Suprapubic skin (tissue), 4 donors: ENCODE measurements at places on chromosomes 1 and 21. TPM values are rescaled to one million over a fixed set of nuclear protein-coding genes. Genes with fewer than 3 reads are reported as not detected.

ANKRD35 gene
- 62.7 TPM for total RNA-seq

UBE2G2 gene
- total RNA-seq, result 80.4 TPM

KRTAP19-3 gene
- not detected for total RNA-seq

DNA sequence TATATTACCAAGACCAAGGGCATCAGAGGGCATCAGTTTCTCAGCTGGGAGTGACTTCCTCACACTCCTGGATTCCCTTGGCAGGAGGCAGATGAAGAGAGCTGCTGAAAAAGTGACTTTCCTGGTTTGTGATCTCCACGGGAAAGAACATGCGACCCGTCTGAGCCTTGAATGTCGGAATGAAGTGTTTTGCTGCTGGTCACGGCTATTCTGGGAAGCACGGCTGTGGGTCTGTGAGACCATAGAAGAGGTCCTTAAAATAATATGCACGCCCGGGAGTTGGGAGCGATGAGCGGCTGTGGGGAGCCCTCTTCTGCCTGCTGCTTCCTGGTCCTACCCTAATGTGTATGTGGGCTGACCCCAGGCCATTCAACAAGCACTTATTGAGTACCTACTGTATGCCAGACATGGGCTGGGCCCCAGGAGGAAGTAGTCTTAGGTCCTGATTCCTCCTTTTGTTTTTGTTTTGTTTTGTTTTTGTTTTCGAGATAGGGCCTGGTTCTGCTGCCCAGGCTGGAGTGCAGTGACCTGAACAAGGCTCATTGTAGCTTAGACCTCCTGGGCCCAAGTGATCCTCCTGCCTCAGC is 13.2 kb upstream of the UMODL1 start:
- peaks cover 50% of the 10 kb centered on the region for H3K4me1 ChIP-seq
- no peak overlapping the region for H3K4me3 ChIP-seq
- H3K36me3 ChIP-seq, result no peaks in the 10 kb centered on the region
- no peaks in the 10 kb centered on the region for H3K27me3 ChIP-seq

DNA sequence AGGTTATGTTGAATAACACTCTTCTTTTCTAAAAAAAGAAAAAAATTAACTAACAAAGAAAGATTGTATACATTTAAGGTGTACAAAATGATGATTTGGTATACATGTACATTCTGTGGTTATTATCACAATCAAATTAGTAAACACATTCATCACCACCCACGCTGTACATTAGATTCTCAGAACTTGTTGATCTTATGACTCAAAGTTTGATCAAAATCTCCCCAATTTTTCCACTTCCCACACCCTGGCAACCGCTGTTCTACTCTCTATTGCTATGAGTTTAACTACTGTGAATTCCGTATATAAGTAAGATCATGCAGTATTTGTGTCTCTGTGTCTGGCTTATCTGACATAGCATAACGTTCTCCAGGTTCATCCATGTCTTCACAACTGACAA is 469.5 kb upstream of the CHRM3 start:
- H3K4me3 ChIP-seq, result no peak overlapping the region
- no peaks in the 10 kb centered on the region for H3K27me3 ChIP-seq
- no peak overlapping the region for H3K27ac ChIP-seq
- no peaks in the 10 kb centered on the region for H3K4me1 ChIP-seq
- DNase-seq, result no peak

DNA sequence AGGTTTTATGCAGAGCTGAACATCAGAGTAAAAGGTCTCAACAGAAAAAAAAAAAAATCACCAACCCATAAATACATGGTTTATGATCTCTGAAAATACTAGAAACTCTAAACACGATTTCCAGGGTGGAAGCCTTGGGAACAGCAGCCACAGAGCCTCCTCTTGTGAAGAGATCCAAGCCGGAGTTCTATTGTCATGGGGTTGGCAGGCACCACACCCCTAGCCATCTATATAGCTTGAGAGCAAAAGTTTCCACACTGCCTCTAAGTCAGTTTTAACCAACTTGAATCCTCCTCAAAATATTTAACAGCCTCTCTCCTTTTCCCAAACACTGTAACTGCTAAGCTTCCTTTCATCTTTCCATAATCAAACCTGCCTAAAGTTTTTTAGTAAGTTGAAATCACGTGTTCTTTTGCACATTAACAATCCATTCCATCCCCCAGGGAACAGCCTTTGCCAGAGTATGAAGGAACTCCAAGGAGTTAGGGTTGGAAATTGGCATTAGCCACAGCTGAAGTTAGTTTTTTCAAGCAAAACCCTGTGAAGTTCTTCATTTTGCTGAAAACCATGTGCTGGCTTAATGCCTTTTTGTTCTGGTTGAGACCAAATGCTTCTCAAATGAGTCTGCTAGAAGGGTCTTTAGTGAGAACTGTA is 13.8 kb upstream of the SEC16B start:
- H3K27me3 ChIP-seq, result no peaks in the 10 kb centered on the region
- peak overlapping the region; percentile 32 for H3K4me3 ChIP-seq
- H3K27ac ChIP-seq, result peak overlapping the region; percentile 24
- DNase-seq, result no peak

DNA sequence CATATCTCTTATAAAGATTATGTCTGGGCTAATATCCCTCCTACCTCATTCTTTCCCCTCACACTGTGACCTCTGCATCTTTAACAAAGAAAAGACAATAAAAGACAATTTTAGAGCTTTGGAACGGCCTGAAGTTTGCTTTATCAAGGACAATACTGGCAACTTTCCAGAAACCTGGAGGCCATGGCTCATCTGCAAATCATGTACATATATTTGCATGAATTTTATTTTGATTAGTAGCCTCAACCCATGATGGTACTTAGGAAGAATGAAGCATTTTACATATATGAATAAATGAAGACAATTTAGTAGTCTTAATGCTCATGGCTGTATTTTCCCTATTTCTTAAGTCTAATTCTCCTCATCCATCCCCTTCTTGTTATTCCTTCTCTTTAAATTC is 612.2 kb upstream of the CXADR start:
- H3K36me3 ChIP-seq, result no peaks in the 10 kb centered on the region
- H3K27me3 ChIP-seq, result no peaks in the 10 kb centered on the region
- H3K4me3 ChIP-seq, result no peak overlapping the region
- H3K27ac ChIP-seq, result no peak overlapping the region
- H3K4me1 ChIP-seq, result no peaks in the 10 kb centered on the region

DNA sequence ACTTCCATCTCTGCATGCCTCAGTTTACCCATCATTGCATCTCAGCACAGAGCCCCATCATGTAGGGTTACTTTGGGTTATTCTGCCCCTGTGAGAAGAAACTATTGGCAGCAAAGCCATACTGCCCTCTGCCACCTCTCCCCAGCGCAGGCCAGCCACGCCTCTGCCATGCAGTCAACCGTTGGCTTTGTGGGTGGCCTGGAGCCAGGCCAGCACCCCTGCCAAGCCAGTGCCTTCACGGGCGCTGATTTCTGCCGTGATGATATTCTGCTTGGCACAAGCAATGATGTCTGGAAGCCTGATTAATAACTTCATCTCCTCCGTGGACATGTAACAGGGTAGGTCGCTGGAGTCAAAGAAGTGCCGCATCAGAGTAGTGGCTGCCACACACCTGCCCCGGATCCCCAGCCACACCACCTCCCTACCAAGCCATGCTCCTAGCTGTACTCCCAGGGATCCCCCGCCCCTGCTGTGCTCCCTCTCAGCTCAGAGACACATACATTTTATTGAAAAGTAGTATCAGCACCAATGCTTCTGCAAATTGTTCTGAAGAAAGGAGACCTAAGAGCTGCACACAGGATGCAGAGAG is 15.0 kb upstream of the CEP85 start:
- no peak overlapping the region for H3K27ac ChIP-seq
- H3K27me3 ChIP-seq, result peaks cover 14% of the 10 kb centered on the region
- peaks cover 5% of the 10 kb centered on the region for H3K4me1 ChIP-seq
- H3K36me3 ChIP-seq, result no peaks in the 10 kb centered on the region
- no peak overlapping the region for H3K4me3 ChIP-seq
- DNase-seq, result no peak

DNA sequence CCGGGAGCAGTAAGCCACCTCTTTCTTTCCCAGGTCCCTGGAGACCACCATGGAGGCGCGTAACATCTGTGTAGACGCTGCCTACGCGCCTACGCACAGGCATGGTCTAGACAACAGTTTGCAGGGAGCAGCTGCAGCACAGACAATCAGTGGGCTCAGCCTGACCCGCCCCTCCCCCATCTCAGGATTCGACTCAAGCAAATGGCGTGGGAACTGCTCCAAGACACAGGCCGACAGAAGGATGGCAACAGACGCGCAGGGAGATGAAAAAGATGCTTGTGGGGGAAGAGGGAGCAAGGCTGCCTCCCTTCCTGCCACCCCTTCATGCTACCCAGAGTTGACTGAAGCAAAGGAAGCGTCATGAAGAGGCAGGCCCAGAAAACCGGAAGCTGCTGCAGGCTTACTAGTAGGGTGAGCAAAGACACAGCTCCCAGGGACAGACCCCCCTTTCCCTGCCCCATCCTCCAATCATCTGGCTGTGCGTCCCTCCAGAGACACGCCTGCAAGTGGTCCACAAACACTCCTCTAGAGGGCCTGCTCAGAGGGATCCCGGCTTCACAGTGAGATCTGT is 19.5 kb downstream of the STK40 start:
- no peaks in the 10 kb centered on the region for H3K27me3 ChIP-seq
- H3K36me3 ChIP-seq, result peaks cover 17% of the 10 kb centered on the region
- H3K4me3 ChIP-seq, result no peak overlapping the region
- peaks cover 31% of the 10 kb centered on the region for H3K4me1 ChIP-seq
- H3K27ac ChIP-seq, result no peak overlapping the region

DNA sequence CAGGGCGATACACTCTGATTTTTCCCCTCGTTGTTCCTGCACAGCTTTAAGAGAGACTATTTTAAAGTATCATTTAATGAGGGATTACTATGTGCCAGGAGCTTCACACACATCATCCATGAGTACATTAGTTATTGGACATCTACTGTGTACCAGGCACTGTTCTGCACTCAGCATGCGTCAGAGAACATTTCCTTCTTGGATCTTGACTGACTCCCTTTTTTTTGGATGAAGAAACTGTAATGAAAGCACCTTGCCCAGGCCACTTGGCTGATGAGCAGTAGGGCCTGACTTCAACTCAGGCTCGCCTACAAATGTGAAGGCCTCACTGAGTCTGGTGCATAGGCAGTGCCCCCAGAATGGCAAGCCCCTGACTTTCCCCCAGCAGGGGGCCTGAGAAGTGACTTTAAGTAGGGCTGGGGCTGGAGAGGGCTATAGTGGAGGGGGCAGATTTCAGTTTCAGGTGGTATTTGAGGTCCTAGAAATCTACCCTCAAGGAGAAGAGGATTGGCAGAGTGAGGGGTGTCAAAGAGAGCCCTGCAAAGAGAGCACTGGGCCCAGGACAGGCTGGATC is 50.0 kb downstream of the PTPRU start:
- H3K27ac ChIP-seq, result no peak overlapping the region
- H3K27me3 ChIP-seq, result no peaks in the 10 kb centered on the region

- peaks cover 27% of the 10 kb centered on the region for H3K4me1 ChIP-seq
- no peaks in the 10 kb centered on the region for H3K36me3 ChIP-seq
- H3K27ac ChIP-seq, result no peak overlapping the region
- no peak overlapping the region for H3K4me3 ChIP-seq
Observed at GRCh38 chr1:165387505-165387904, 31.0 kb upstream of the LMX1A start.

GRCh38 chr1:9028921-9029705 is 2.9 kb upstream of the SLC2A7 start:
- no peaks in the 10 kb centered on the region for H3K4me1 ChIP-seq
- DNase-seq, result no peak
- no peak overlapping the region for H3K4me3 ChIP-seq
- peaks cover 6% of the 10 kb centered on the region for H3K27me3 ChIP-seq
